Endothelial cell (in vitro differentiated cells): ENCODE measurements at places on chromosomes 3 and 15.

- H3K4me1 ChIP-seq = peaks cover 20% of the 10 kb centered on the region
- H3K27ac ChIP-seq = no peak overlapping the region
- no peak for DNase-seq
- no peaks in the 10 kb centered on the region for H3K36me3 ChIP-seq
- H3K4me3 ChIP-seq = no peak overlapping the region
- H3K27me3 ChIP-seq = peaks cover 5% of the 10 kb centered on the region
Measured at GRCh38 chr15:55528812-55529211, 20.8 kb upstream of the DNAAF4 start.

GRCh38 chr3:186989429-186989828, 59.1 kb downstream of the ST6GAL1 start:
- H3K4me3 ChIP-seq = no peak overlapping the region
- no peak overlapping the region for H3K27ac ChIP-seq
- no peak for DNase-seq
- peaks cover 33% of the 10 kb centered on the region for H3K36me3 ChIP-seq
- peaks cover 35% of the 10 kb centered on the region for H3K4me1 ChIP-seq

- DNase-seq = no peak
- H3K4me1 ChIP-seq = no peaks in the 10 kb centered on the region
- no peak overlapping the region for H3K27ac ChIP-seq
Measured at GRCh38 chr3:191434024-191434423, 26.9 kb upstream of the PYDC2 start.

DNA sequence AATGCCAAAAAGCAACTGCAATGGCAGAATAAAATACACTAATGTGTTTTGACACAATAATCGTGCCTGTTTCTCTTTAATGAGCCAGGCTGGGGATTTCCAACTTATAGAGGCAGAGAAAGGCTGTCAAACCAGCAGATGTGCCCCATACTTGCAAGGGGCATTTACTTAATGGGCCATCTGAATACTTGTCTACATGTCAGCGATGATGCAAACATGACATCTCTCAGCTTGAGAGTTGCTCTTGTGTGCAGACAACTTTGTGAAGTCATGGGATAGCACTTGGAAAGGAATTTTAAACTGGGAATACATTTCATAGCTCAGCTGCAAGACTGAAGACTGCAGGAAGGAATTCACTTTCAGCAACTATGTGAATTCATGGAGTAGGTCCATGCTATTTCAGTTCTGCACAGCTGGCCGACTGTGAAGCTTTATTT, 127.4 kb upstream of the ADAMTS9 start:
- no peak overlapping the region for H3K27ac ChIP-seq
- no peak overlapping the region for H3K4me3 ChIP-seq
- peaks cover 53% of the 10 kb centered on the region for H3K4me1 ChIP-seq

DNA sequence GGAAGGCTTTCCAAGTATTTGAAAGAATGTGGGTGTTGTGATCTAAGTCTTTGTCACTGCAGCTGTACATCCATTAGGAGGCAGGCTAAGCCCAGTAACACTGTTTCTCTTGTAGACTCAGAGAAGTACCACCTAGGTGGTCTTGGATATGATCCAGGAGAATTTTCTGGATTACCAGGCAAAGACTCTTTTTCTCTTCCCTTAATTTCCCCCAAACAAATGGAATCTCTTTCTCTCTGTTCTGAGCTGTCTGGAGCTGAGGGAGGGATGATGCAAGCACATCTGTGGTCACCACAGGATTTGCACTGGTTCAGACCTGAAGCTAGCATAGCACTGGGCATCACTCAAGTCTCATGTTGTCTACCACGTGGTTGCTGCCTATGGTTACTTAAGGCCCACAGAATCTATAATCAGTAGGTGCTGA, 227.6 kb downstream of the NECTIN3 start:
- H3K27me3 ChIP-seq = no peaks in the 10 kb centered on the region
- no peak overlapping the region for H3K4me3 ChIP-seq
- no peak for DNase-seq
- no peaks in the 10 kb centered on the region for H3K36me3 ChIP-seq
- no peak overlapping the region for H3K27ac ChIP-seq

DNA sequence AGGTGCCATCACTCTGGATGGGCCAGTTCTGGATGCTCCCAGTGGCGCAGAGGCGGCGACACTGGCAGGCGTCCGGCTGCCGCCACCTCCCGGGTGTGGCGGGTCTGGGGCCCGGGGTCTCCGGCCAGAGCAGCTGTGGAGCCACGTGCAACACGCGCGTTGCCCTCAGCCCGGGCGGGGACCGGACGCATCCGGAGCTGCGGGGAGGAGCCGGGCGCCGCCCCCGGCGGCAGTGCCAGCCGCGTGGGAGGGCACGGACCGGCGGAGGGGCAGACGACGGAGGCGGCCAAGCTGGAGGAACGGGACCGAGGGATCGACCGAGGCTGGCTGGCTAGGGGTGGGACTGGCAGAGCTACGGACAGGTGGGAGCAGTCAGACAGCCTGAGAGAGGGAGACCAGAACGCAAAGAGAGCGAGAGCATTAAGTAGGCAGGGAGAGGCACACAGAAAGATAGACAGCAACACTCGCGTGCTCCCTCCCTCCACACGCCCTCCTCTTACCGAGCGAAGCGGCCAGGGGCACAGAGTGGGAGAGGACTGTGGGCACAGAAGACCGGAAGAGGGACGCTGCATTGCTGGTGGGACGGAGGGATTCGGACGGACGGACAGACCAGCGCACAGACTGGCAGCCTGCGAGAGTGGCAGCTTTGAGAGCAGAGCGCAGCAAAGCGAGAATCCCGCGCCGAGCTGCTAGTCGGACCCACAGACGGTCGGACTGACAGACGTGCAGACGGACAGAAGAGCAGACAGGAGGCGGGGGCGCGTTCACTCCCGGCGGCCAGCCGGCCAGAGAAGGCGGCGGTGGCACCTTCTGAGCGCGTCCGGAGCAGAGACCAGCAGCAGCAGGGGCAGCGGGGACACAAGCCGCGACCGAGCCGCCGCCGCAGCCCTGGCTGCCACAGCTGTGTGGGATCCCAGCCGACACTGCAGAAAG, at the start of gene ARPP21:
Gene ARPP21, plus strand, starts transcription at position 272 of the 933 bp plus-strand sequence. CDS start 42,227 bp downstream, outside the sequence.
- H3K4me1 ChIP-seq = peaks cover 13% of the 10 kb centered on the region
- H3K27ac ChIP-seq = peak within 1 kb of the TSS; percentile 2
- H3K4me3 ChIP-seq = peak within 1 kb of the TSS; percentile 89
- peak; percentile 41 for DNase-seq
- peaks cover 10% of the 10 kb centered on the region for H3K27me3 ChIP-seq

DNA sequence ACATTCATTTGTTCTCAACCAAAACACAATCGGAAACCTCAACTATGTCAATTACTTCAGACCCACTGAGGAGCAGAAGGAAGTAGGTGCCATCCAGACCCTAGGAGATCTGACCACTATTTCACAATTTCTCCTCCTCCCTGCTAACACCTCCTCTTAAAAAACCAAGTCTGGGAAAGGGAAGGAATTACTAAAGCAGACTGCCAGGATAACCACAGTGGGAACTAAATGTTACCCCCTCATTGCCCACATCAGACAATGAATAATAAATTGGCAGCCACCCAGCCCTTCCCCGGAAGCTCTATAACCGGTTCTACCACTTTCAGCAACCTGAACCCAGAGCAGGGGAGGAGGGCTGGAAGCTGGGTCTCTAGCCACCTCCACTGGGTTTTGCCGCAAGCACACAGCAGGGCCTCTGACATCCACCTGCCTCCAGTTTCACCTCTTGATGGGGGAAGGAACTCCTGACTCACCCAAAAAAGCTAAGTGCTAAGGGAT, 17.6 kb downstream of the C15orf62 start:
- H3K4me1 ChIP-seq = peaks cover 9% of the 10 kb centered on the region
- H3K36me3 ChIP-seq = peaks cover 7% of the 10 kb centered on the region
- H3K27ac ChIP-seq = no peak overlapping the region
- H3K4me3 ChIP-seq = no peak overlapping the region

DNA sequence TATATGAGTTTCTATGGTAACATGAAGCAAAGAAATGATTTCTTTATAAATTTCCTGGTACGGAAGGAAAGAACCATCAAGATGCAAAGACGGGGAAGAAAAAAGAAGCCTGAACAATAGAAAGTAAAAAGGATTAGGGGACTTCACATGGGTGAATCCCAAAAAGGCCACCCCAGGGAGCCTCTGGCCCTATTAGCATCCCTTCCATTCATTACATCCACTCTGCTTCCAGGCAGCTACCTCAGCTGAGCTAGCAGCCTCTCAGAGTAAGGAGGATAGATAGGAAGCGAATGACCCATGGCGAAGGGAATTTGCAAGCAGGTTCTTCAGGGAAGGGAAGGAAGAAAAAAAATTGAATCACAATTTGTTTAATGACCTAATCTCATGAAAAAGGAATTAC, 81.6 kb downstream of the GABRB3 start:
- peaks cover 1% of the 10 kb centered on the region for H3K27me3 ChIP-seq
- H3K36me3 ChIP-seq = no peaks in the 10 kb centered on the region
- H3K4me3 ChIP-seq = no peak overlapping the region

GRCh38 chr3:189699885-189700284, 68.7 kb downstream of the TP63 start:
- H3K27ac ChIP-seq = no peak overlapping the region
- H3K4me1 ChIP-seq = peaks cover 3% of the 10 kb centered on the region
- no peaks in the 10 kb centered on the region for H3K36me3 ChIP-seq
- H3K27me3 ChIP-seq = peaks cover 1% of the 10 kb centered on the region
- no peak for DNase-seq
- no peak overlapping the region for H3K4me3 ChIP-seq

- no peaks in the 10 kb centered on the region for H3K4me1 ChIP-seq
- DNase-seq = no peak
- no peak overlapping the region for H3K27ac ChIP-seq
Measured at GRCh38 chr3:195769551-195769950, 42.2 kb downstream of the MUC4 start.

DNA sequence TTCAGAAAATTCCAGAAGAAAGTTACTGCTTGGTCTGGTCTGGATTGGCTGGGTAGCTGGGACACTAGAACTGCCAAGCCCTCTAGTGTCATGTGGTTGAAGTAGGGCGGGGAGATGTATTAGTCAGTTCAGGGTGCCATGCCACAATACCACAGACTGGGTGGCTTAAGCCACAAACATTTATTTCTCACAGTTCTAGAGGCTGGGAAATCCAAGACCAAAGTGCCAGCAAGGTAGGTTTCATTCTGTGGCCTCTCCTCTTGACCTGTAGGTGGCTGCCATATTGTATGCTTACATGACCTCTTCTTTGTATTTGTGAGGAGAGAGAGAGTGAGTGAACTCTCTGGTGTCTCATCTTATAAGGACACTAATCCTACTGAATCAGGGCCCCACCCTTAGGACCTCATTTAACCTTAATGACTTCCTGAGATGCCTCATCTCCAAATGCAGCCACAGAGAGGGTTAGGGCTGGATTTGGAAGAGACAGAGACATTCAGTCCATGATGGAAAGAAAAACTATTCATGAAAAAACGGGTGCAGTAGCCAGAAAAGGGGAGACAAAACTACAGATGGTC, 18.1 kb upstream of the ZSCAN2 start:
- H3K27ac ChIP-seq = no peak overlapping the region
- no peak overlapping the region for H3K4me3 ChIP-seq
- H3K36me3 ChIP-seq = no peaks in the 10 kb centered on the region
- peaks cover 2% of the 10 kb centered on the region for H3K27me3 ChIP-seq
- no peak for DNase-seq
